ENCODE measurements at places on chromosomes 12 and 14.

DNA sequence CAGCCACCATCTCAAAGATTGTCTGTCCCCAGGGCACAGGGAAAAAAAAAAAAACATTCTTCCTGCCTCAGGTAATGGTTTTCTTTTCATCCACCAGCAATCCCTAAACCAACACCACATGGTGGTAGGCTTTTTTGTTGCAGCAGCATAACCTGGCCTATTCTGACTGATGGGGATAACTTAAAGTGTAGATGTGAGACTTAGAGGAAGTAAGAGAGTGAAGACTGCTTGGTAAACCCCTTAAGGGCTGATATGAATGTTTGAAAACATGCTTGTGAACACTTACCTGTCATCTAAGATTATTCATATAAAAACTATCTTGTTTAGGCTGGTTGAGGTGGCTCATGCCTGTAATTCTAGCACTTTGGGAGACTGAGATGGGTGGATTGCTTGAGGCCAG lies 130.2 kb upstream of the RAP1B start:
- no peak for DNase-seq

DNA sequence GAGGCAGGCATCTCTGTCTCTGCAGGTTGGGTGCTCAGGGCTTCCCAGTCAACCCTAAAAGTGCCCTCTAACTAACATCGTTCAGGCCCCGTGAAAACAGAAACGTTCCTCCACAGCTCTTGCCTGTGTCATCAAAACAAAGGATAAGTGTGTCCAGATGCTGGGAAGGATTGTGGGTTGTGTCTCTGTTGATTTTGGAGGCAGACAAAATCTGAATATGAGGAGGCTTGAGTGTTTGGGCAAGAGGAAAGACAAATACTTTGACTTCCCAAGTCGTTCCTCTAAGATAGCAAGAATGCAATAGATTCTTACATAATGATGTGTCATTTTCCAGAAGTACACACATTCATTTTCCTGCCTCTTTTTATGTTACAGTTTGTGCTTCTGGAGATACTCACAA lies 52.9 kb downstream of the SERPINA3 start:
- no peak for DNase-seq

- DNase-seq = no peak
Observed at GRCh38 chr14:76870166-76870565, 44.0 kb downstream of the LRRC74A start.

GRCh38 chr14:77607741-77608302 lies 8.6 kb downstream of the SPTLC2 start:
- no peak for DNase-seq

DNA sequence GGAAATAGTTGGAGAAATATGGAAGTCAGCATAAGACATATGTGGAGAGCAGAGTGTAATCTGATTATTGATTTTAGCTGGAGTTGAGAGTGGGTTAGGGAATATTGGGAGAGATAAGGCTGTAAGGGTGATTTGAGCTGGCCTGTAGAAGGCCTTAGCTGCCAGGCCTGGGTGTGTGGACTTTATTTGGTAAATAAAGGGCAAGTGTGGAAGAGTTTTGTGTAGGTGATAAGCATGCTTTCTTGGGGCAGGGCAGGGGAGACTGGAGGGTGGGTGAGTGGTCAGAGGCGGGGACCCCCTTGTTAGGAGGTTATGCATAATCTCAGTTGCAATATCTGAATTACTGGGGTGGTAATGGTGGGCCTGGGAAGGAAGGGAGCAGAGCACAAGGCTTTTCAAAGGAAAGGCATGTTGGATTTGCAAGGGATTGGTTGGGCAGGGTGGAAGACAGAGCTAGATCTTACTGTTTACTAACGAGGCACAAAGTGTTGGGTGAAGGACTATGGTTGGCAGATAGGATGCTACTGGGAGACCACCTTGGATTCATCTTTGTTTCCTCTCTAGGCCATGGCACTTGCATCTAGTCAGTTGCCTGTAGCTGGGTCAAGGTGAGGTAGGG lies 5.5 kb downstream of the KHNYN start:
- no peak for DNase-seq

Data from activated gamma-delta T cell (primary cell).